ENCODE measurements at places on chromosomes 11 and 22. TPM values are rescaled to one million over a fixed set of nuclear protein-coding genes. Genes with fewer than 3 reads are reported as not detected.

- DNase-seq: no peak
Measured at GRCh38 chr11:103946793-103947545, 89.5 kb upstream of the DDI1 start.

GRCh38 chr11:78786086-78786485, 211.4 kb upstream of the NARS2 start:
- DNase-seq: no peak

GRCh38 chr11:10443721-10444235, 11.3 kb upstream of the AMPD3 start:
- no peak for DNase-seq

Gene LRRC56
- 0.16 TPM for total RNA-seq

DNA sequence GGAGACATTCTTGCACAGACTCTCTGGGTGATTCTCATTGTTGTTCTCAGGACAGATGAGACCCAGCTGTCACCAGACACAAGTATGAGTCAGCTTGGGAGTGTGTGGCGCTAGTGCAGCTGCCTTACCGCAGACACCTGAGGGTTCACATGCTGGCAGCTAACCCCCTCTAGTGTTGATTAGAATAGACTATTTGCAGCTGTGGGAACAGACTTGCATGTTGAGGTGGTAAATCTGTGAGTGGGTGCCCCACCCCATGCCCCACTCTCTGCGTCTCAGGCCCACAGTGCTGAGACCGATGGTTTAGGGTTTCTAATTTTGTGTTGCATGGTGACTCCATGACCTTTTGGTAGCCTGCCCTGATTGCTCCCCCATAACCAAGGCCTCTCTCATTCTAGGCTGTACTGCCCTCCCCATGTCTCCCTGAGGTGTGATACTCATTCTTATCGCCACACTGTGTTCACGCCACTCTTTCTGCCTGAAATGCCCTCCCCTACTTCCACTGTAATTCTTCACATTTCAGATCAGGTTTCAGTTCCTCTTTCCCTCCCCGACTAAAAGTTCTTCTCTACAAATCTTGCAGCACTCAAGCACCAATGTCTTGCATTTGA, 73.7 kb upstream of the KIRREL3 start:
- DNase-seq: no peak

GRCh38 chr11:10387206-10388083, 67.6 kb upstream of the AMPD3 start:
- peak; percentile 74 for DNase-seq

GRCh38 chr11:81005595-81005994, 1564.8 kb upstream of the TENM4 start:
- DNase-seq: no peak

Gene ILK
- total RNA-seq: 233 TPM

GRCh38 chr11:12198251-12199222, 88.1 kb downstream of the MICAL2 start:
- no peak for DNase-seq

Gene SLC22A6
- not detected for total RNA-seq

DNA sequence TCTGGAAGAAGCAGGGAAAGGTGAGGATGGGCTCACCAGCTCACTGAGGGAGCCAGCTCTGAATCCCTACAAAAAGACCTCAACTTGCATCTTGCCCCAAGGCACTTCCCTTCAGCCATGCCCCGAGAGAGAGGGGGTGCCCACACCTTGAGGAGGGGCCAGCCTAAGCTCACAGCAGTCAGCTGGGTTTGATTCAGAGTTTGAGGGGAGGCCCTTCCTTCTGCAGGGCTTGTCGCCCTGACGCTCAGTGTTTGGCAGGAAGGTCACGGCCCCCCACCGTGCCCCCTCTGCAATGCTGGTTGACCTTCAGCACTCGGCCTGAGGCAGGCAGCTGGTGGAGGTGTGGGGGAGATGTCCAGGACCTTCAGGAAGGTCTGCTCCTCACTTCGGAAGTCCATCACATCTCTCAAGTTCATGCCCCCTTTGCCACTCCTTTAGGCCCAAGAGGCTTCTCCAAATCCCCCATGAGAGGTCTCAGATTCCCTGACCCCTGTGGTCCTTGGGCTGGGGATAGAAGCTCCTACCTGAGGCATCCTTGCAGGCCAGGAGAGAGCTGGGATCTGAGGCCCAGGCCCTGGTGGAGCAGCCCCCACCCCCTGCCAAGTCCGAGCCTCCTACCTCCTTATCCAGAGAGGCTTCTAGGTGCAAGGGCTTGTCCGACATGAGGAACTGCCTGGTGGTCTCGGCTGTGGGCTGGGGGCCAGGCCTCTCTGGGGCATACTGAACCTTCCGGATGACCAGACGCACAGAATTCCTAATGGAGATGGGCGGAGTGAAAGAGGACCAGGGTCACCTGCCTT, 37.6 kb downstream of the TPBGL start:
- DNase-seq: no peak

DNA sequence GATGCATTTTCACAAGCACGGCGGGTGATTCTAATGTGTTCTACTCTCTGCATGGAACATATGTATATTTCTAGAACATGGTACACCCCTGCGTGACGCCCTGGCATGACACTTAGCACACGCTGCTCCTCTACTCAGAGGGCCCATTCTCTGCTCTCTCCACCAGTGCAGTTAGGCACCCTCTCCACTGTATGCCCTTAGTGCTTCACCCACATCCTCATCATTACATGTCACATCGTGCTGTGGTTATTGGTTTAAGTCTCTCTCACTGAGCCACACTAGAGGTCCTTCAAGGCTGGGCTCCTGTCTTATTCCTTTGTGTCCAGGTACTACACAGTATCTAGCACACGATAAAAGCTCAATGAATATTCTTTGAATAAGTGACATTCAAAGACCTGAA, 16.7 kb downstream of the TMPRSS13 start:
- no peak for DNase-seq

DNA sequence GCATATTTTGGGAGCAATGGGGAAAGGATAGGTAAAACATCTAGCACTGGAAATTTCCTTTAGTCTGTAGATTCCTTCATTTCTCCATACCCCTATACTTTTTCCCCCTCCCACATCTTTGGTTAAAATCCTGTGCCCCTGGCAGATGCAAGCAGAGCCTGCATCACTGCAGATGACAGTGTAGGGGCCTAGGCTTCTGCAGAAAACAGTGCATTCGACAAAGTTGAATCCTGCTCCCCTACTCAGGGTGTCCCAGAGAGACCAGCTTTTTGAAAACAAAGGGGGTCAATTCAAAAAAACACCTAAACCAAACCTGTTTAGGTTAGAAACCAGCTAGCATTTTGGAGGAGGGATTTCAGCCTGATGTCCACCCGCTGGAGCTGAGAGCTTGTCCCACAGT, 43.8 kb upstream of the BLID start:
- no peak for DNase-seq

GRCh38 chr11:74007691-74008372, 1.1 kb downstream of the UCP3 start:
- no peak for DNase-seq

DNA sequence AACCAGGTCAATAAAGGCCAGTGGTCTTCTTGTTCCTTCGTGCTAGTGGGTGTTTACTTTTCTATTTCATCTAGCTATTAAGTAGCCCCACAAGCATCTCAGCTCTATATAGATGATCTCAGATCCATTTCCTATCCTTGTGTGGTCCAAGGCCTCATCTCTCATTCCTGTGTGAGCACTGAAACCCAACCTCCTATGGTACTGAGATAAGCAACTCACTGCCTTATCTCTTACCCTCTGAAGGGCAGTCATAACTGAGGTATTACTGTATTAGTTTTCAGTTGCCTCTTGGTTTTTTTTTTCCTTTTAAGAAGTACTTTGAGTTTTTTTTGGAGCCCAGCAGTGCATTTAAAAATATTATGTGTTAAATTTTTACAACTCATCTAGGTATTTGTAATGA, 28.3 kb downstream of the ACER3 start:
- no peak for DNase-seq

Gene ELFN2
- total RNA-seq: 0.22 TPM

GRCh38 chr11:89147229-89147628, 30.4 kb upstream of the TYR start:
- DNase-seq: no peak

- peak; percentile 87 for DNase-seq
Measured at GRCh38 chr11:130601141-130601540, 152.7 kb downstream of the ADAMTS15 start.

Gene TSPAN18
- total RNA-seq: 115 TPM

Gene LZTR1
- total RNA-seq: 24.3 TPM

Gene SPDYC
- not detected for total RNA-seq

Data from Right ventricle myocardium inferior (tissue), 1 donor.